ENCODE measurements at places on chromosomes 3 and 15.
A peak's percentile ranks its signal among the peaks of the same experiment; 100 is the strongest.

- DNase-seq = no peak
Observed at GRCh38 chr15:30984118-30984517, 7.3 kb downstream of the MTMR10 start.

GRCh38 chr3:14836049-14836468 is 17.3 kb downstream of the FGD5 start:
- no peak for DNase-seq

GRCh38 chr3:181521831-181522230 is 189.9 kb upstream of the SOX2 start:
- no peak for DNase-seq

DNA sequence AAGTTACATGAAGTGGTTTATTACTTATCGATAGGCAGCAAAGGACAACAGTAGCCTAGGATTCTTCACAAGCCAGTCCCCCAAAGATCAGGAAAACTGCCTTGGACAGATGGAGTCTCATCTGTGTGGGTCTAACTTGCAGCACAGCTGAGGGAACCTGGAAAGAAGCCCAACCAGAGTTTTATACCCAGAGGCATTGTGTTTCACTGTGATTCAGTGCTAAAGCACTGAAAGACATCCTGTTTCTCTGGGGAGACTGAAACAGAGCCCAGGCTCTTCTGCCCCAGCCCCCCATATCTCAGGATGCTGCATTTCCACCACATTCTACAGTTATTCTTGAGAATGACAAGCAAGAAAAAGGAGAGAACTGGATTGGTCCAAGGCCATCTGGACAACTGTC is 48.2 kb upstream of the PYDC2 start:
- DNase-seq = no peak

GRCh38 chr3:123194552-123194951 is 7.2 kb upstream of the SEC22A start:
- no peak for DNase-seq

DNA sequence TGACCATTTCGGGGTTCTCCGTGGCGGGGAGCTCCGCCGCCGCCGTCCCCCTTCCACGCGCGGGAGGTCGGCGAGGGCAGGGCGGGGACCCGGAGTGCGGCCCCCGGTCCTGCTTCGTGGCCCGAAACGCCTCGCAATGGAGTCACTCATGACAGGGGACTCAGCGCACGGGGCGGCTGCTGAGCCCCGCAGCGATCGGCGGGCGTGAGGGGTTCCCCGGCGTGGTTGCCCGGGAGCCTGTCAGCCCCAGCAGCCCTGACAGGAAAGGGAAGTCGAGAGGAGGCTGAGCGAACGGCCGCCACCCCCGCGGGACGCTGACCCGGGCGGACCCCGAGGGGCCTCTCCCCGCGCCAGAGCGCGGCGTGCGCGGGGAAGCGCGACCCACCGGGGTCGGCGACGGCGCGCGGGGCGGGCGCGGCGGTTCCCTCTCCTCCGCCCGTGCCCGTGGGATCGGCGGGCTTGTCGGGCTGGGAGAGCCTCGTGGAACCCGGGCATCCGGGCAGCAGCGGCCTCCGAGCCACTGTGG is 564 bp upstream of the PIGZ start:
- peak; percentile 66 for DNase-seq

GRCh38 chr15:97459771-97460170 is 500.7 kb upstream of the ARRDC4 start:
- no peak for DNase-seq

GRCh38 chr3:106257172-106257571 is 388.4 kb upstream of the CBLB start:
- DNase-seq = no peak

DNA sequence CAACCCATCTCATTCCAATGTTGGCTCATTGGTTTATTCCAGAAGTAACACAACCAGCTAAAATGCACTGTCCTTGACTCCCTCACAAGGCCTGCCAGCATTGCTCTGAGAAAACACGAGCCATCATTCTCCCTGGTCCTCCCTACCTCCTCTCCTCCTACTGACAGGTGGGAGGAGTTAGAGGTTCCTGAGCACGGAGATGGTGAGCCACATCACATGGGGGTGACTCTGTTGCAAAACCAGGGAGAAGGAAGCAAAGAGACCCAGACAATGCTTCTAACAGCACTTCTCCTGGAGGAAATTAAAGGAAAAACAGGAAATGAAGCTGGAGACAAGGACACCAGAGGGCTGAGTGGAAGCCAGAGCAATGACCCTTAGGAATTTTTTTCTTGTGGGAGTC is 667.4 kb downstream of the NTRK3 start:
- no peak for DNase-seq

GRCh38 chr15:78947506-78947905 is 2.7 kb upstream of the CTSH start:
- DNase-seq = no peak

DNA sequence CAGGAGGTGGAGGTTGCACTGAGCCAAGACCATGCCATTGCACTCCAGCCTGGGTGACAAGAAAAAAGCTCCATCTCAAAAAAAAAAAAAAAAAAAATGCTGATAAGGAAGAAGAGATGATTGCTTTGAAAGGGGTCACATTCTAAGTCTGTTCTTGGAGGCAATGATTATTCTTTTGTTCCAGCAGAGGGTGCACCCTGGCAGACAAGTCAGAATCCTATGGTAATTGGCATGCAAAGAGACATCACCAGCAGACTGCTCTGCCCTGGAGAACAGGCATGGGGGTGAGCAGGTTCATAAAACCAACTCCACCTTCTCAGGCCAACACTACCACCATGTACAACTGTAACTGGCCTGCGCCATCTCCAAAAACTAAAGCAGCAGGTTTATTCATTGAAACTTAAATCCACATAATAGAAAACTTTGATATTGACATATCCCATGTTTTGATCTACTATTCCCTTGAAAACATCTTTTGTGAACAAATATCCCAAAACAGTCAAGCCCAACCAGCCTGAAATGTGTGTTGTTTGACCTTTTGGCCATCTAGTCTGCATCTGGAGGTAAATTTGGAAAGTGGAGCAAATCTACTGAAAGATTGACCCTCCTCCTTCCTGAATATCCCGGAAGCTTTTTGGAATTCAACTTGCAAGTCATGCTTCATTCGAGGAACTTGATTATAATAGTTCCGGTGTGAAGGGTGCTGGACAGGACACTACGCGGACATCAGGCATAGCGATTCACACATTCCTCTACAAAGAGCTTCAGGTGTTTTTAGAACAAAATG is 100.3 kb downstream of the MECOM start:
- no peak for DNase-seq

GRCh38 chr3:157094751-157095480 is 65.0 kb downstream of the CCNL1 start:
- DNase-seq = no peak

DNA sequence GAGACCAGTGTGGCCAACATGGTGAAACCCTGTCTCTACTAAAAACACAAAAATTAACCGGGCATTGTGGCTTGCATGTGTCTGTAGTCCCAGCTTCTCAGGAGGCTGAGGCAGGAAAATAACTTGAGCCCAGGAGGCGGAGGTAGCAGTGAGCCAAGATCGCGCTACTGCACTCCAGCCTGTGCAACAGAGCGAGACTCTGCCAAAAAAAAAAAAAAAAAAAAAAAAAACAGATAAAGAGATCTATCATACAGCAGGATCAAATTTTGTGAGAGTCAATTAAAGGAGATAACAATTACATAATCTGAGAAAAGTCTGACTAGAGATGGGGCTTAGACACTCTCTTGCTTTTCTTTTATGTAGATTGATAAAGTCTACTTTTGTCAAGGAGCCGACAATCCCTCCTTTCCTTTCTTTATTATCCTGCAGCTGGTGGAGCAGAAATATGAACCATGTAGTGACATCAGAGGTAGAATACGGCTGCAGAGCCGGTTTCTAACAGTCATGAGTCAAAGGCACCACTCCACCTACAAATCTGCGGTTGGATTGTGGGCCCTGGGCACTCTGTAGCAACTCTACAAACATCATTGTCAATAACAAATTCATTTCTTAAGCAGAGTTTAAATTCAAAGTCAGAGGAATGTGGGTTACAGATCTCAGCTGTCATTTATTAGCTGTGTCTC is 9.0 kb downstream of the C2CD4A start:
- DNase-seq = no peak

DNA sequence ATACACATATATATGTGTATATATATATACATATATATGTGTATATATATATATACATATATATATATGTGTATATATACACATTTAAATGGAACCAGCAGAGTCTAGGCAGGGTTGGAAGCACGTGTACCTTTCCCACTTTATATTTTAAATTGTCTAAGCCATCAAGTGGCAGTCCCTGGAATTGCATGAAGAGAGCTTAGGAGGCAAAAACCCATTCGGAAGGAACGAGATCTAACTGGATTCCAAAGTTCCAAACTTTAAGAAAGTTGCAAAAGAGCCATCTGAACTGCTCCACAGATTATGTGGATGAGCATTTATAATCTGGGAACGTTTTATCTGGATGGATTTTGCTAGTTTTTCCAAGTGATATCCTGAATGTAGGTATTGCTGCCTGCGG is 186.5 kb downstream of the FOXP1 start:
- no peak for DNase-seq

DNA sequence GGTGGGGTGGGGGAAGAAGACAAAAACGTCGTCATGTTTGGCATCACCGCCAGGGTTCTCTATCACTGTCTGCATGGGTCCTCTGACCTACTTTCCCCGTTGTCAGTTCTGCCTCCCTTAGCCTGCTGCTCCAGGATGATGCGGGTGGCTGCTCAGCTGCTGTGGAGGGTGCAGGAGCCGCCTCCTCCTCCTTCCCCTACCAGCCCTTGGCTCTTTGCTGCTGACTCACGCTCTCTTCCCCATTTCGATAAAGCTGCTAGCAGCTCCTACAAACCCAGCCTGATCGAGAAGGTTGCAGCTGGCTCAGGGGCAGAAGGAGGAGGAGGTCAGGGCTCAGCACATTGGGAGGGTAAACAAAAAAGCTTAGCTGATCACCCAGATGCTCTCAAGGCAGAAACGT is 49.5 kb upstream of the SEC13 start:
- DNase-seq = no peak

GRCh38 chr15:67879440-67880129 is 39.7 kb upstream of the RNU6-1 start:
- no peak for DNase-seq

- DNase-seq = no peak
Observed at GRCh38 chr3:126540342-126540849, 16.4 kb downstream of the CHST13 start.

All from GM12891 (cell line).